ENCODE measurements at places on chromosomes 16 and 17.

GRCh38 chr17:78414178-78415162, 36.0 kb downstream of the PGS1 start:
- no peak for DNase-seq

- DNase-seq = no peak
These were observed 312.5 kb downstream of the GRIN2A start for GRCh38 chr16:9869776-9870175.

DNA sequence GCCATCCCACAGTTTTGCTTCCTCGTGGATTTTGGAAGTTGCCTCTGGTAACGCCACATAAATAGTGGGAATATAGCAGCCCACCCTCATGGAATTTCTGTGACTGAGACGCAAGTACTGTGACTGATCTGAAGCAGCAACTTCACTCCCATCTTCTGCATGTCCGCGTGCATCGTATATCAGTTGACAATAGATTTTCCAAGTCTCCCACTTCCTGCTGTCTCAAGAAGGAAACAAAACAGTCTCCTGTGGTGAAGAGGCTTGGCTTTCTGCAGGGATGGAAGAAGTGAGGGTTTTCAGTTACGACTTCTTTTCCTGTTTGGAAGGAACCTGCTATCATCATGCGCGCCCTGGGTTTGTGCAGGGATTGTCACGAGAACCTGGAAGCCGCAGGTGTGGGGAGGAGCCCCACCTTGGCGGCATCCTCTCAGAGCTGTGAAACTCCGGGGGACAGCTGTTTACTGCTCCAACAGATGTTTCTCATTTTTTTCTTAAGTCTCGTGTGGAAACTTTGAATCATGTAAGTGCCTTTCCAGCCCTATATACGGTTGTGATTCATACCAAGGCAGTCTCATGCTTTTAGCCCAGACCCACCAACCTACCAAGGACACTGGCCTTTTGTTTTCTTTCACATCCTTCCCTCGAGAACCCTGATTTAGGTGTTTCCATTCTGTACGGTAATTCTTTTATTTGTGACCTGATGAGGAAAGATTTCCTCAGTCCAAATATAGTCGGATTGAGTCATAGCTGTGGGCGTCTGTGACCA, 57.5 kb downstream of the WIPI1 start:
- no peak for DNase-seq

- no peak for DNase-seq
These were observed 20.9 kb downstream of the ANKFN1 start for GRCh38 chr17:56173958-56174835.

- no peak for DNase-seq
These were observed 20.8 kb upstream of the KRT10 start for GRCh38 chr17:40843242-40843641.

DNA sequence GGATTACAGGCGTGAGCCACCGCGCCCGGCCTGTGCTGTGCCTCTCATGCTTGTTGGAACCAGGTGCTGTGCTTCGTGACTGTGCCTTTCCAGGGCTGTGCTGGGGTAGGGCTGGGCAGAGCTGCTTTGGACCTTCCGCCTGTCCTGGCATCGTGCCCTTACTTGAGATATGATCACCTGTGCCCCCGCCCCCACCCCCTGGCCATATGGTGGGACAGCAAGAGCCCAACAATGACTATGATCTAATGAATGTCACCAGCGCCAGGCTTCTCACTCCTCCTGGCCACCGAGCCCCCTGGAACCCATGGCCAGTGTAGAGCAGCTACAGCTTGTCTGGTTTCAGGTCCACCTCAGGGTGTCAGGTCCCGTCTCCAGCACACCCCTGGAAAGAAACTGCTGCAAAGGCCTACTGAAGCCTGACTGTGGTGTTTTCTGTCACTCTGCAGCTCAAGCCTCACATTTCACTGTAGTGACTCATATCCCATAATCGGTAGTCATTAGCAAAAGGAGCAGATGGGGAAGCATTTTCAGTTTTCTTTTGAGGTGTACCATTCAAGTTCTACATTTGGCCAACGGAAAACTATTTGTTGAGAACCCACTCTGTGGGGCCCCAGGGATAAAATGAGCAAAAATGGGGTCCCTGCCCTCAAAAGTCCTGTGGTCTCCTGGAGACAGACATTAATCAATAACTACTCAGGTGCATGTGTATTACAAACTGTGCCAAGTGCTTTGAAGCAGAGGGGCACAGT, 22.1 kb downstream of the FCSK start:
- no peak for DNase-seq

DNA sequence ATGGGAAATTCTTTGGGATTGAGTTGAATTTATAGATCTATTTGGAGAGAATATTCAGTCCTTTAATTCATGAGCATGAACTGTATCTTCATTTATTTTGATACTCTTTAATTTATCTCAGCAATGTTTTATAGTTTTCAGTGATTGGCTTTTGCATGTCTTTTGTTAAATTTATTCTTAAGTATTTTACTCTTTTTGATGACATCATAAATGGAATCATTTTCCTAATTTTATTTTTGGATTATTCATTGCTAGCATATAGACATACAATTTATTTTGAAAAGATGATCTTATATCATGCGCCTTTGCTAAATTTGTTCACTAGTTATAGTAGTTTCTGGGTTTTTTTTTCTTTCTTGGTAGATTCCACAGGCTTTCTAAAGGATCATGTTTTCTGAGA, 149.2 kb upstream of the ASIC2 start:
- no peak for DNase-seq

DNA sequence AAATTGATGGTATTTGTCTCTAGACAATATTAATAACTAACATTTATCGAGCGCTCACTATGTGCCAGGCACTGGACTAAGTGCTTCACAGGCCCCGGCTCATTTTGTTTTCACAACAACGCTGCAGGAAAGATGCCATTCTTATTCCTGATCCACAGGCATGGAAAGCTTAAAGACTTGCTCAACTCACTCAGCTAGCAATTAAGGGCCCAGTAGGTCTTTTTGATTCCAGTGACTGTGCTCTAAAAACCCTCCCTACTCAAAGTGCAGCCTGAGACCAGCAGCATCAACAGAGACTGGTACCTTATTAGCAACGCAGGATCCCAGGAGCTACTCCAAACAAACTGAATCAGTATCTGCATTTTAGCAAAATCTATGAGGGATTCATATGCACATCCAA, 35.3 kb downstream of the CUEDC1 start:
- no peak for DNase-seq

DNA sequence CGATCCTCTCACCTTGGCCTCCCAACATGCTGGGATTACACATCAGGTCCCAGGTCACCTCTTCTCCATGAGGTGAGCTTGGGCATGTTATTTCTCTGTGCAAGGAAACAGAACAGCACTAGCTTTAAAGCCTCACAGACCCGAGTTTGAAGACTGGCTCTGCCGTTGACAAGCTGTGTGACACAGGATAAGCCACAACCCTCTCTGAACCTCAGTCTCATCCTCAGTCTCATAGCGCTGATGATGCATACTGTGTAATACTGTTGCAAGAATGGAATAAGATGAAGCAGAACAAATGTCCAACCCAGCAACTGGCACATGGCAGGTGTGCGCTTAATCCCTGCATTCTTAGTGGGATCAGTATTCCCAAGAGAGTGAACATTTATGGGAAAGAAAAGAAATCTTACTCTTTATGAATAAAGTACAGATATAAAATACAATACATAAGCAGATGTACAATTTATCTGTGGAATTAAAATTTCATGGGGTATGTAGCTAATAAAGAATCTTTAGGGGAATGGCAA, 43.5 kb downstream of the ABAT start:
- DNase-seq = no peak

DNA sequence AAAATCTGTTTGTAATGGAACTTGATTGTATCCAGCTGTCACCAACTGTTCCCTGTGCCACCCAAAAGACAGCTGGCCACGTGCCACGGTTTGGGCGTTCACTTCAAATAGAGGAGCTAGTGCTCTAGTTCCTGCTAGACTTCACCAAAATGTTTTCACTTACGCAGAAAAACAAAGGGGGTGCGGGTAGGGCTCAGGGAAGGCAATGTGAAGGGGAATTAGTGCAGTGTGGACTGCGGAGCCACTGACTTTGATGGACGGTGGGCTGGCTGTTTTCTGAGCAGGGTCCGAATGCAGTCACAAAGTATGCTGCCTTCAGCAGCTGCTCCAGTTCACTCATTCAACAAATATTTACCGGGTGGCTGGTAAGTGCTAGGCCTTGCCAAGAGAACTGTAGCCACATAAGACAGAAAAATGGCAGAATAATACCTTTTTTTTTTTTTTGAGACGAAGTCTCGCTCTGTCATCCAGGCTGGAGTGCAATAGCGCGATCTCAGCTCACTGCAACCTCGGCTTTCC, 7.6 kb upstream of the CYTH1 start:
- peak; percentile 87 for DNase-seq

DNA sequence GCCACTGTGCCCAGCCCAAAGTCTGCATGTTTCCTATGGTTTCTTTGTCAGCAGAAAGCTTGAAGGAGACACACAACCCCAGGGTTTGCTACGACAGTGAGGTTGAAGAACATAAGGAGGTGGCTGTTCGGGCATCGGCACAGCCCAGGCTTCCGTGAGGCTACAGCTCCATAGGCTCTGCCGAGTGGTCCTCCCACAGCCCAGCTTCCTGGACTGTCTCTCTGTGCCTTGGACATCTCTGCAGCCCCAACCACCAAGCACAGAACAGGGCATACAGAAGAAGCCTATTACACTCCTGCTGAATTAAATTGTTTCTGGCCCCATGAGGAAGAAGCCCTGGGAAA, 3.2 kb upstream of the HAP1 start:
- no peak for DNase-seq

DNA sequence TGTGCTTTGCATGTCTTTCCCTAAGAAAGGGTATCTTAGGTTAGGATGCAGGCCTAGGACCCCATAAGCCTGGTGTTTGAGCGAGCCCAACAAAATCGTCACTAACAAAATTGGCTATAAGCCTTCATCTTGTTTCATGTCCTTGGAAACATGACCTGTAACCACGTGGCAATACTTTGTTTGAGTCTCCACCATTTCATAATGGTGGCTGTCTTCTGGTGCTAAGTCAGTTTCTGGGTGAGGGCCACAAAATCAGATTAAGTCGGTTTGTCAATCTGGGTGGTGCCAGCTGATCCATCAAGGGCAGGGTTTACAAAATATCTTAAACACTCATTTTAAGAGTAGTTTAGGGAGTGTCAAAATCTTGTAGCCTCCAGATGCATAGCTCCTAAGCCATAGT, 33.0 kb downstream of the C16orf54 start:
- DNase-seq = no peak

DNA sequence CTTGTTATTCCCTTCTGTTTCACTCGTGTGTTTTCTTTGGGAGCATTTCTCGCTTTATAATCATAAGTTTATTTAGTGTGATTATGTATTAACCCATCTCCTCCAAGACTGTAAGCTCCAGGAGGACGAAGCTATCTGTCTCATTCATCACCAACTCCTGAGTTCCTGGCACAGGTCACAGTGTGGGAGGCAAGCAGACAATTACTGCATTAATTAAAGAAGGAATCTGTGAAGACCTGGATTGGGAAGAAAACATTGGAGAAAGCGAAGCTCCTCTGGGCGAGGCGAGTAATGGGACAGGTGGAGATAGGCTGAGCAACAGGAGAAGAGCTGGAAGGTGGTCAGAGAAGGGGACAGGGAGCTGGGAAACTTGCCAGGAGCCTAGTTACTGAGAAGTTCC, 7.8 kb upstream of the CAMKK1 start:
- no peak for DNase-seq

DNA sequence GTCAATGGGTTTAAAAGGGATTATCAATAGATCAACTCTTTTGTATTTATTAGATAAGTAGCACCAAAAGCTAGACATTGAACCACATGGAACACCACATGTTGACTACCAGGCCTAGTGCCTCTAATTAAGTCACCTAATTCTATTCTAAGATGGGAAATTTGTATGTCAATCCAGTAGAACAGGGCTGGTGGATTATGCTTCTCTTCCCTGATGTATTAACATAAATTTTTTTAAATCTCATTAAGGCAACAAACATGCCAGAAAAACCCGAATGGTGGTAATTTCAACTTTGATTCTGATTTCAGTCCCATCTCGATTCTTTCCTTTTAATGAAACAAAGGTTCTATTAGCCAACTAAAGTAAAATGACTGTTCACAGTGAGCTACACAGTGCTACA, 92.6 kb downstream of the KANSL1 start:
- DNase-seq = no peak

DNA sequence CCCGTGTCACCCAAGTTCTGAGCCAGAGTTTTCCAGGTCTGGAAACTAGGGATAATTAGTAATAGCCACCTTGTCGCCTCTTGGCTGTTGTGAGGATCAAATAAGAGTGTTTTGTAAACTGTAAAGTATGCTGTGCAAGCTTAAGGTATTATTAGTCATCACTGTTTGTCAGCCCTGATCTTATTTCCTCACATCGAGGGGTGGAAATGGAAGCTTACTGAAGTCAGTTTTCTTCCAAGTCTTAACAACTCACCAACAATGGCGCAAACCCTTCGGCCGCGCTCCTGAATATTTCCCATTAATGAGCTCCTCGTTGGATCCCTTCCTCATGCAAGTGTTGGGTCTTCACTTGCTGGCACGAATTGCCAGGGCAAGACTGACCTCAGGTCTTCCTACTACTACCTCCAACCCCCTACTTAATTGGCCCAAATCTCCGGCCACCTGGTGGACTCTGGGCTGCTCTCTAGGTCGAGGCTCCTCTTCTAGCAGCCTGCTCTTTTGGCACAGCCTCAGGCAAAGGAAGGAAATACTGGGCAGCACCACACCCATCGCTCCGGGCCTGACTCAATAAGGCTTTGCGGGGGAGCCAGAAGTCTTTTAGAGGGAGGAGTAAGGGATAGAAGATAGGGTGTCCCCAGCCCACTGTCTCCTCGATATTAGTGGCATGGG, 885 bp upstream of the SLC35B1 start:
- DNase-seq = no peak

DNA sequence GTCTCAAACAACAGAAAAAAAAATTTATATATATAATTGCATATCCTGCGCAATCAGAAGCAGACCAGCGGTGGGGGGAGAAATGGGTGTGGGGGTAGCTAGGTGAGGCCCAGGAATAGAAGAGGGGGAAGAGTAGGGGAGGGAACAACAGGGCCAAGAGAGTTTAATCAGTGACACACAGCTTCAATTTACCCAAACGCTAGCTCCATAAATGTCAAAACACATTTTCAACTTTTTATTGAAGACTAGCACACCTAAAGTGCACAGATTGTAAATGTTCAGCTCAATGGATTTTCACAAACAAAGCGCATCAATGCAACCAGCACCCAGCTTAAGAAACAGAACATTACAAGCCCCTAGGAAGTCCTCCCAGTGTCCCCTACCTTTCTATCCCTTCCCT, 24.8 kb upstream of the NAGS start:
- DNase-seq = no peak

- DNase-seq = peak; percentile 70
These were observed 7.4 kb downstream of the PRCD start for GRCh38 chr17:76547183-76547641.

DNA sequence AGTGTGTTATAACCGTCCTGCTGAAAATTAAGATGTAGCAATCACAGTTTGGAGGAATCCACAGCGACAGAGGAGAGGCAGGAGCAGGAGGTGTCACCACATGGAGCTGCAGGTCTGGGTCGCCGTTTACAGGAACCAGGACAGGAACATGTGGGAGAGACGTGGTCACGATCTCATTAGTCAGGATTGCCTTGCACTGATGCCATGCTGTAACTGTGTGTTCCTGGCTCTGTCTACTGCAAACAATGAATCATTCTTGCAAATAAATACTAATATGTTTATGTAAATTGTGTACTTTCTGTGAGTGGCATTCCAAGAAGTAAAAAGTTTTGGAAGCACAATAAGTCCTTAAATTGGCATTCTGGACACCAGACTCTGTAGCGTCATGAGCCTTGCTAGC, 271.8 kb downstream of the CPPED1 start:
- no peak for DNase-seq
